ENCODE measurements at places on chromosomes 4 and X.

DNA sequence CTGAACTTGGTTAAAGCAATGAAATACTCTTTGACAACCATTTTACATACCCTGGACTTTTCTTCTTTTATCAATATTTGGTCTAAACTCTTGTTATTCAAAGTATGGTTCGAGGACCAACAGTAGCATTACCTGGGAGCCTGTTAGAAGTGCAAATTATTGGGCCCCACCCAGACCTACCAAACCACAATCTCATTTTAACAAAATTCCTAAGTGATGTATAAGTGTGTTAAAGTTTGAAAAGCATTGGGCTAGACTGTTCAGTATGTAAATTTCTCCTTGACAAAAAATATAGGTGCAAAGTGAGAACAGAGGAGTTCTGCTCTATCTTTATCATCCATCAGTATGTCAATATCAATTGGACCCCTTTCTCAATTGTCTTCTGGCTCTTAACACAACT is 67.1 kb downstream of the PGRMC1 start:
- DNase-seq, result no peak

GRCh38 chrX:38798956-38799355 is 2.3 kb upstream of the MID1IP1 start:
- peak; percentile 33 for DNase-seq

GRCh38 chr4:82984459-82984858 is 26.2 kb downstream of the LIN54 start:
- peak; percentile 39 for DNase-seq

GRCh38 chr4:15186149-15186548 is 183.9 kb downstream of the CPEB2 start:
- DNase-seq, result no peak

- DNase-seq, result no peak
These were observed 69.0 kb downstream of the KLHL13 start for GRCh38 chrX:118047446-118048186.
